ENCODE measurements at places on chromosomes 12 and 14. TPM values are rescaled to one million over a fixed set of nuclear protein-coding genes. Genes with fewer than 3 reads are reported as not detected.

The FAIM2 gene
- not detected for total RNA-seq

The PDE3A gene
- 2.8 TPM for total RNA-seq

The CPNE6 gene
- total RNA-seq, result not detected

The RDH16 gene
- total RNA-seq, result not detected

The PPP4R4 gene
- total RNA-seq, result not detected

The PZP gene
- 0.11 TPM for total RNA-seq

The PPP1CC gene
- 113 TPM for total RNA-seq

The TMED10 gene
- 224 TPM for total RNA-seq

The GLT8D2 gene
- total RNA-seq, result 5.7 TPM

The HOXC9 gene
- not detected for total RNA-seq

The HECTD1 gene
- 303 TPM for total RNA-seq

The TMEM120B gene
- total RNA-seq, result 3.6 TPM

The HNF1A gene
- total RNA-seq, result not detected

The DCN gene
- 0.11 TPM for total RNA-seq
